Endothelial cell of umbilical vein (primary cell): ENCODE measurements at places on chromosomes 2 and 18.

DNA sequence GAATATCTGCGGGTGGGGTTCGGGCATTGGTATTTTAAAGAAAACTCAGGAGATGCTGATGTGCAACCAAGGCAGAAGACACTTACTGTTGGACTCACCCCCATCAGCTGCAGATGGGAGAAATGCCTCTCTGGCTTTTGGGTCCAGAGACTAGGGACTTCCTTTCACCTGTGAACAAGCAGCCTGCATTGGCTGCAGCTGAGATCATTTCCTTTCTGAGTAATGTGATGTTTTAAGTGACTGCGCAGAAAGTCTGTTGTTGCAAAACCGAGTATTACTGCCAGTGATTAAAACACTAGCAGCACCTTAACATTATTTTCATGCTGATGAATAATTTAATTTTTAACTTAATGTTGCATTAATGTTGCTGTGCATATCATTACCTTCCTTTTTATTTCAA, 143.0 kb downstream of the TSN start:
- peak; percentile 41 for DNase-seq

DNA sequence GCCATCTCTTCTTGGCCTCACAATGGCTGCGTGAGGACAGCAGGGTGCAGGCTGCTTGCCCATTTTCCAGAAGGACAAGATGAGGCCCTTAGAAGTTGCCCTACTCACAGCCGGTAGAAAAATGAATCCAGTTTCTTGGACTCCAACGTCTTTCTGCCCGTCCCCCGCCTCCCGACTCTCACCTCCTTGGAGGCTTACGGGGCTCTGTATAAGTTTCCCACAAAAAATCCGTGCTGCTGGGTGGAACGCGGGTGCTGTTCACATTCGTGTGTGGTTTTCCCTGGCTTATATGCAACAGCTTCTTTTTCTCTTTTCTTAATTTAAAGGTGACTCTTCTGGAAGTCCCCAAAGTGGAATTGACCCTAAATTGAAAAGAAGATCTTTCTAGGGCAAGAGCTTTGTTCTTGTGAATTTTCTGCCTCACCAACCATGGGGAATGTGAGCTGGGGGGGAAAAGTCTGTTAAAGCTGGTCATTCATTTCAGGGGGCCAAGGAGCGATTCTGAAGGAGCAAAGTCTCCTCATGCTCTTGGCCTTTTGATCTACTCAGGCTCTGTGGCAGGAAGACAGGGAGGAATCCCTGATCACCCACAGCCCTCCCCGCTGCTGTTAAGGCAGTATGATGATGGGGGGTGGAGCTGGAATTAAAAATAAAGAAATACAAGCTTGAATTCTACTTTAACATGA, 51.3 kb downstream of the DDX1 start:
- no peak for DNase-seq

GRCh38 chr2:116692988-116693387, 1121.5 kb upstream of the DDX18 start:
- no peak for DNase-seq

DNA sequence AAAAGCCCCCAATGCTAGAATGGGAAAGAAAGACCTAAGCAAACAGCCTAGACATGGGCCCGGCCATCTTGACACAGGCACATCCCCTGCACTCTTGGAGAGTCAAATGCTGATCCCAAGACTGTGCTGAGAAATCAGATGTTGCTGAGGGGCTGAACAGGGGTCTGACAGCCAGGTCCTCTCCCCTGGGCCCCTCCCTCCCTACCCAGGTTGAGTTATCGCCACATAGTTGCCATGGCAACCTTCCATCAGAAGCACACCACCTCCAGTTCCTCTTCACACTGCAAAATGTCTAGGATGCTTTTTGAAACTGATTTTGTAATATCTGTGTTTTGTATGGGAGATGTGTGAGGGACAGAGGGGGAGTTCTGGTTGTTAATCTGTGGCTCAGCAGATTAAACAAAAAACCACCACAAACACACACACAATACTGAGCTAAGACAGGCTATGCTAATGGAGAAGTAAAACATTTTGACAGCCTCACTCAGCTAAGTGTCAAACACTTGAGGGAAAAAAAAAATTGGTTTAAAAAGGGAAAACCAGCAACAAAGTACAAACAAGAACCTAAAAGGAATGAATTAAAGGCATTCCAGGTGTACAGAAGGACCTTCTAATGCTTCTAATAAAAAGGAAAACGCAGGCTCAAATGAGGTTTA, 88.2 kb downstream of the TMEM163 start:
- DNase-seq = no peak

DNA sequence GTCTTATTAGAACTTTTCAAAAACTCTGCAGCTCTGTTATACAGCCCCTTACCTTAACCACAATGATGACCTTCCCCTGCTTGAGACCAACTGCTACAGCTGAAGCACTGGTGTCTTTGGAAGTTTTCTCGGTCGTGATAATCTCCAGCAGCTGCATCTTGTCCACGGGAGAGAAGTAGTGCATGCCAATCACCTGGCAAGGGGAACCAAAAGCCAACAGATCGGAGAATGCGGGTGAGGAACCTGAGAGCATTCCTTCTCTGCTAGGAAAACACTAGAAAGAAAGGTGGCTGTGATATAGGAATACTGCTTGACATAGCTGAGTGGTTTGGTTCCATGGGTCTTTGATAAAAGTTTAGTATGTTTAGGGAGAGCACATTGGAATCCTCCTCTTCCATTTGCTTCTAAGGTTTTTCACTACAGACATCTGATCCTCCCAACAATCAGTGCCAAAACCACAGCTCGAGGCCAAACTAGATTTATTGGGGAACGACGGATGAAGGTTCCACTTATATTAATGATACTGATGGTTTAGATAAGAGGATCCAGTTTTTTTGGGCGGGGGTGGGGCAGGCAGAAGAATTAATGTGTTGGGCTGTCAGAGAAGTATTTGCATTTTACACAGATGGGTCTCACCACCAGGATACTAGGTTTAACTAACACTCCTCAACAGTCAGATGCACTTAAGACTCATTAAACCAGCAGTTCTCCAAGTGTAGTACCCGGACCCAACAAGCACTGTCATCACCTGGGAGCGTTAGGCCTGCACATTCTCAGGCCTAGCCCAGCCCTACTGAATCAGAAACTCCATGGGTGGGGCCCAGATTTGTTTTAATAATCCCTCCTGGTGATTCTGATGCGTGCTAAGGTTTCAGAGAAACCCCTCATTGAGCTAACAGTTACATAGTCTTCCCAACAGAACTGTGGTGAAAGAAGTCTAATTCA, 22.4 kb downstream of the GAREM2 start:
- DNase-seq = no peak

DNA sequence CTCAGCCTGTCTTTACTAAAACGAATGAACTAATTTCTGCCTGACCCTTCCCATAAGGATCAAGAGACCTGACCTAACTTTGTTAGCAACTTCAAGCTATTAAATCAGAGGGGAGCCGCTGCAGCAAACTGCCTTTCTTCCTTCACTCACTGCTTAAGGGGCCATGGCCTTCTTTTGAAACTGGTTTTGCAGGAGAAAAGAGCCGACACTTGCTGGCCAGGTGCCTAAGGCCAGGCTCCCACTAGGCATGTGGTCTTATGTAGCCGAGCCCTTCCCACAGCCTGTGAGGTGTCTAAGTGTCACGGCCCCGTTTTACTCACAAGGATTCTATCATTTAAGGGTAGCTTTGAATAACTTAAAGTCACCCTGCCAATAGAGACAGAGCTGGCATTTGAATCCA, 130.8 kb downstream of the ZNF236 start:
- DNase-seq = no peak

DNA sequence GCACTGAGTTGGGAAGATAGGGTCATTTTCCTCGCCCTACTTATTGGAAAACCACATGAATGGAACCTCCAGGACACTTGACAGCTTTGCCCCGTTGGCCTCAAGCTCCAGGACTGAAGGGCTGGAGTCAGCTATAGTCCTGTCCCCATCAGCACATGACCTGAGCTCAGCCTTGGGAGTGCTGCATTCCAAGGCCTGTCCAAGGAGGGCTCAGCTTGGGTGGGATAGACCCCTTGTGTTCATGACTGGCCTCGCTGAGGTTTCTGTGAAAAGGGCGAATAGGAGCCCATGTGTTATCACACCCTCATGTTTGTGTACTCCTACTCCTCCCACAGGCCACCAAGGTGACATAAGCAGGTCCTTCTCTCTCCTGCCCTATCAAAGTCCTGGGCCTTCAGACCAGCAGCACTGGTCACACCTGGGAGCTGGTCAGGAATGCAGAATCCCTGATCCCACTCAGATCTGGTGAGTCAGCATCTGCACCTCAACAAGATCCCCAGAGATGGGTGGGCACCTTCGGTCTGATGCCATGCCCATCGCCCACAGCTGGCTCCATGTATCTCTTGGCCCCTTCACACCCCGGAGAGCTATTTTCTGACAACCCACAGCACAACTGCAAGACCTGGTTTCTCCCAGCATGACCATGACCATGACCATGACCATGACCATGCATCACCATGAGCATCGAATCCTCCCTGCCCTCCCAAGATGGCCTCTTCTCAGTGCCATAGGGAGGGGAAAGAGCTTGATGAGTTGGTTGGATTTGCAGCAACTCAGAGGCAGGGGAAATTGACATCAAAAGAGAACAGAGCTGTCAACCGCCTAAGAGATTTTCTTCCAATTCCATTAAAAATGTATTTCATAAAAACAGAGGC, 83.0 kb upstream of the RAB6C start:
- no peak for DNase-seq

- no peak for DNase-seq
These were observed 125.7 kb downstream of the PRKRA start for GRCh38 chr2:178325268-178325667.

DNA sequence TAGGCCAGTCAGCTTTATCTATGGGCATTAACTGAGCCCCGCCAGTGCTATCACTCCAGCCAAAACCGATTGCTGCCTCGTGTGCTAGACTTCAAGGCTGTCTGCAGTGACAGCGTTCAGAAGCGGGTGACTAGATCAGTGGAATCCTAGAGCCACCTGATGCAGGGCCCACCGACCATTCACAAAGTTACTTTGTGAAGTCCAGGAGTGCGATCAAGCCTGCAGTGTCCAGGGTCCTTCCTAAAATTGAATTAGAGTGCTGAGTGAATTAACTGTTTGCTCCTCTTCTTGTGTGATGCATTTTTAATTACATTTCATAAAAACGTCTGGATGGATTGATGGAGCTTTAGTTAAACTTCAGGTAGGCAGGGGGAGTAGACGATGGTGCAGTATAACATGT, 13.9 kb downstream of the PCARE start:
- DNase-seq = no peak

DNA sequence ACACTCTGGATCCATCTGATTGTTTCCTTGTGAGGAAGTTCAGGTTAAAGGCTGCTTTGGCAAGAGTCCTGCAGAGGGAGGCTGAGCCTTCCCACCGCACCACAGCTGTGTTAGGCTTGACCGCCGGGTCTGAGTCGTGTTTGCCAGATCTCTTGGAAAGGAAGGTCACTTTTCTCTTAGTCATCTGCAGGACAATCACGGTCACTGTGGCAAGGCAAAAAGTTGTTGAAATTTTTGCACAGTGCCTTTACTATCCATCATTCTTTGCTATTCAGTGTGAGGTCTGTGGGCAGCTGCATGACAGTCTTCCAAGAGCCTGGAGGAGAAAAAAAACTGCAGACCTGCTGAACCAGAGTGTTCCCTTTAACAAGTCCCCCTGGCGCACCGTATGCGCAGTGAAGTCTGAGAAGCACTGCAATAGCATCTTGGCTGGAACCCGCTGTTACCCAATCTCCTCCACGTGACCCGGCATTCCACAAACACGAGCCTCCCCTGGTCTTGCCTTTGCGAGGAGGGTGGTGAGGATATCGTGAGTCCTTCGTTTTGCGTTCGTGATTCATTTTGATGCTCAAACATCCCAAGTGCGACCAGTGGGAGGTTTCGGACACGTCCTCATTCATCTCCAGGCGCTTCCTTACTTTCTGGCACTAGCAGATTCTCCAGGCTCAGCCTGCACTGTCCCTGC, 23.0 kb downstream of the BIN1 start:
- peak; percentile 84 for DNase-seq

- no peak for DNase-seq
These were observed 201.2 kb downstream of the CTIF start for GRCh38 chr18:48740068-48740440.

DNA sequence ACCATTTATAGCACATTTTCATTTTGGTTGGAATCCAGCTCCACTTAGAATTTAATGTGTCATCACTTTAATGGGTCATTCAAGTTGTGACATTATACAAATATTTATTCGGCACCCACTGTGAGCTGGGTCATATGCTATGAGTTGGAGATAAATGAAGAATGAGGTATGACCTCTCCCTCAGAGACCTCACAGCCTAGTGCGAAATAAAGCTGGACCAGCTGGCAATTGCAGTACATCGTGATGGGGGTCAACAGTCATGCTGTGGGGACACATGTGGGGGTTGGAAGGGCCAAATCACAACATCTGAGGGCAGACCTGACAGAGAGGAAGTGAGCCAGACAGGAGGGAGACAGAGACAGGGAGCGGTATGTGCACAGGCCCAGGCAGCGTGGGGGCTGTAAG, 175.4 kb downstream of the MAIP1 start:
- no peak for DNase-seq

DNA sequence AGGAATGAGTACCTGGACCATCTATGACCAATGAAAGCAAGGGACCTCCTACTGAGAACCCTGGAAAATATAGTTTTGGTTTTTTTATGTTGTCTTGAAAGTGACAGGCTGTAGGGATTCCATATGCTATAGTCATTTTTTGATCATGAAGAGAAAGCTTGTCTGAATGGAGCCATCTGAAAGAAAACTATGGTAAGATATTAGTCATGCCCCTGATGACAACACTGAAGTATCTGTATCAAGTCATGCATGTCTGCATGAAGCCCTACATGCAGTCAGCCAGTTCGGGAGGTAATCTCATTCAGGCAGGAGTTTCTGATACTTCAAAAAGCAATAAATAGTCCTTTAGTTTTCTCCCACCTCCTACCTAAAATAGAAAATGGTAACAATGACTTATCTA, 1042.0 kb downstream of the DPP10 start:
- no peak for DNase-seq

GRCh38 chr2:233373316-233373715, 19.0 kb downstream of the DGKD start:
- DNase-seq = no peak

DNA sequence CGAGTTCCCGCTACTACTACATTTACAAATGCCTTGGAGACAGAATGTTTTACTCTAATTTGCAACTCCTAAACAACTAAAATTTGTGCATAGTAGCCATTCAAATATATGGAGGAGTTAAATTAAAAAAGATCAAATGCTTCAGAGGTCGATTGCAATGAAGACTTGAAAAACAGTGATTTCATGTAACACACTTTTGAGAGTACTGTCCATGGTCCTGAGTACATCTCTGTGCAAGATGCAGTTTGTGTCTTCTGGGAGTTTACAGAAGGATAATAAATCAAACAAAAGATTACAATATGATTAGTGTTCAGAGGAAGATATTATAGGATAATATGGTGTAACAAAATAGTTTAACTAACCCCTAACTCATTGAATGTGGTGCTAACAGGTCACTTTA, 894.7 kb downstream of the TMEM182 start:
- no peak for DNase-seq

GRCh38 chr2:215358312-215358845, 46.5 kb downstream of the ATIC start:
- no peak for DNase-seq

GRCh38 chr2:1936427-1936980, 192.2 kb upstream of the PXDN start:
- DNase-seq = no peak

GRCh38 chr2:45494978-45495293, 116.1 kb downstream of the SRBD1 start:
- no peak for DNase-seq
